ENCODE measurements at places on chromosomes 4 and X.

DNA sequence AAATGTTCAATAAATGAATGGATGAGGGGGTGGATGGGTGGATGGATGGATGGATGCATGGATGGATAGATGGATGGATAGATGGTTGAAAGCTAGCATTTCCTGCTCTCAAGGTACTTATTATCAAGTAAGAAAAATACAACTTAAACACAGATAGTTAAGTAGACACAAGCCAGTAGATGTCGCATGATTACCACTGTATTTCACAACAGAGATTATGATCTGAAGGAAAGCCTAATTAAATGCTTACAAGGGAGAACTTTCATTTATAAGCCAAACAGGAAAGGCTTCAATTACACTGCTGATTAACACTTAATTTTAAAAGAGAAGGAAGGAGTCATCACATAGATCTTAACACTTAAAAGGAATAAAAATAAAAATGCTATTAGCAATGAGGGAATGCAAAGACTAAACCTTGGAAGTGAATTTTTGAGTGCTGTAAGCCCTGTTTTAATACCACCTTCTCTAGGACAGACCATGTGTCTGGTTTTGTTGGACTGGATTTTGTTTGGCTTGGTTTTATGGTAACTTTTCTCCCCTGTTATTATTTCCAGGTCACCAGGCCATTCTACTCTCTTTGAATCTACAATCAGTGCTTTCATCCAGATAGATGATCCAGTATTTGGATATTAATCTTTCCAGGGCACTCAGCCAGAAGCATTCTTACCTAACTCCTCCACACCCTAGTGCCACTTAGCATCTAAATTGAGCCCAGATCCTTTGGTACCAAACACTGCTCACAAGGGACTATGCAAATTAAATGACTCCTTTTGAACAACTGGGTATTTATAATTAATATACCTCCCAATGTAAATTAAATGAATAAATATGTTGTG is 75.5 kb upstream of the SLC39A8 start:
- peak; percentile 48 for DNase-seq

- peak; percentile 42 for DNase-seq
Measured at GRCh38 chr4:159012381-159012780, 90.5 kb upstream of the RAPGEF2 start.

DNA sequence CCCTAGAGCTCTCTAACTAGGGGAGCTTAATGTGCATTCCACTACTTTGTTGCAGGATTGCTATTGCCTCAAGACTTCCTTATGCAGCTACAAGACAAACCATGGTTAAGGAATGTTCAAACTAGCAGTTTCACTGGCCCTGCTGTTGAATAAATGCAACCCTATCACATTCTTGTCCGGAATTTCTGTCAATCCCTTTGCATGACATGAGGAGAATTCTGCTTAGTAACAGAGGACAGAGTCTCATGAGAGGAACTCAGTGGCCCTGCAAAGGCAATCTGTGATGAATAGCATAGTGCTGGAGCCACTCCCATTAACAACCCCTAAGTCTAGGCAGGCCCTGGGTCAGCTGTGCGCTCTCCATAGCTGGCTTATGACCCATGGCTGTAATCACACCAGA is 30.7 kb upstream of the SGMS2 start:
- DNase-seq, result peak; percentile 12

DNA sequence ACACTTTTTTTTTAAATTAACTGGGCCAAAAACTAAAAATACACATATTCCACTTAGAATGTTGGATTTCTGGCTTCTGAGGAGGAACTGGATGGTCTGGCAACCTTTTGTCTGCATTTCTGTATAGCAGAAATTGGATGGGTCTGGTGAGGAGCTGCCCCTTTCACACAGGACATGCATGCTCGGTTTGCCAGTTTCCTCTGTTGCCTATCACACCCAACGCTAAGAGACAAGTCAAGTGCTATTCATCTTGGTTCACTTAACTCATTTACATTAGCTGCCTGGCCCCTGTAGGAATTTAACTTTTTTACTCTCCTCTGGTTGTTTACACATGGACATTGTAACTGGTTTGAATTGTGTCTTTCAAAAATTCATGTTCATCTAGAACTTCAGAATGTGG is 195.7 kb downstream of the PACRGL start:
- no peak for DNase-seq

- DNase-seq, result no peak
Measured at GRCh38 chrX:116172976-116173375, 2.4 kb downstream of the AGTR2 start.

- peak; percentile 85 for DNase-seq
Measured at GRCh38 chr4:24174602-24175001, 284.8 kb upstream of the PPARGC1A start.

GRCh38 chr4:8910822-8911315 is 39.2 kb upstream of the HMX1 start:
- DNase-seq, result no peak

- no peak for DNase-seq
Measured at GRCh38 chr4:156420623-156421022, 467.0 kb upstream of the CTSO start.

DNA sequence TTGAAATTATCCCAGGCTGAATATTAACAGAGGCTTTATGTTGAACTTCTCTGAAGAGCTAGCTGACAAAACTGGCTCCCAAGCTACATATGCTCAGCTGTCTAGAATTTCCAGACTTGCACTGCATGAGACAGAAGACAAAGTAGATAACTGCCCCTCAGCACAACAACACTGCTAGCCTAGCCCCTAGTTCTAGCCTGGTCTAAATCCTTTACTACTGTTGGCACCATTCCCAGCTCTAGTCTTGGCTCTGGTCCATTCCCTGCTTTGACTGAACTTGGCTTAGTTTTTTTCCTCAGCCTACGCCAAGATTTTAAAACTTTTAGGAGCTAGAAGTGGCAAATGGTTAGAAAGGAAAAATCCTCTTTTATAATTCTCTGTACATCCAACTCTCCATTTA is 7.6 kb upstream of the OPHN1 start:
- DNase-seq, result peak; percentile 59

- DNase-seq, result no peak
Measured at GRCh38 chr4:98662626-98663225, 4.3 kb upstream of the TSPAN5 start.

- DNase-seq, result no peak
Measured at GRCh38 chr4:81922313-81922712, 450.6 kb upstream of the RASGEF1B start.

- DNase-seq, result peak; percentile 6
Measured at GRCh38 chr4:129561886-129562671, 466.1 kb downstream of the C4orf33 start.
